ENCODE measurements at places on chromosomes 1 and 21.

DNA sequence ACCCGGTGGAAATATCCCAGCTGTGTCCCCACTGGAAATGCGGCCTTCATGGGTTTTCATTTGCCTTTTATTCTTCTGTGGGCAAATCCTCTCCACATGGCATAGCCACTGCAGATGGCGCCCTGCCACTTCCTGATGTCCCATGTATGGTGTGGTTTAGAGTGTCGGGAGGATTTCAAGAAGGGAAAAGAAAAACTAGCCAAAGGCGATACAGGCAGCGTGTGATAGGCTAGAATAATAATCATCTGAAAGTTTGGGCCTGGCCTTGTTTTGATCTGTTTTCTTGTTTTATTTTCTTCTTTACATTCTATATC is 123.6 kb downstream of the PEX14 start:
- DNase-seq: no peak

DNA sequence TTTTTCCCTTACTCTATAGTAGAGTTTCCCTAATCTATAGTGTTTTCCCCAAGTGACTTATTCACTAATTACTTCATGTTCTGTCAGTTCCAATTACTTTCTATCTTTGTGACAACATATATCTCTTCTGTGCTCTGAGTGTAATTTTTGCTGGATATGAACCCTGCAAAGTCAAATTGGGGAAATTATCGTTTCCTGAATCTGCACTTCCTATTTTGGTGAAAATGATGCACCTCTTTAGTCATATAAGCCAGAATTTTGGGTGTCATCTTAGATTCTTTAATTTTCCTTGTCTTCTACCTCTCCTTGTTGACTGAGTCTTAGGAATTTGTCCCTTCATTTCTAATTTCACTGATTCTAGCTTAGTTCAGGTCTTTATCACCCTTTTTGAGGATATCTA is 33.4 kb upstream of the PRKACB start:
- DNase-seq: no peak

- DNase-seq: no peak
Measured at GRCh38 chr1:94925561-94926125, 1.3 kb downstream of the CNN3 start.

DNA sequence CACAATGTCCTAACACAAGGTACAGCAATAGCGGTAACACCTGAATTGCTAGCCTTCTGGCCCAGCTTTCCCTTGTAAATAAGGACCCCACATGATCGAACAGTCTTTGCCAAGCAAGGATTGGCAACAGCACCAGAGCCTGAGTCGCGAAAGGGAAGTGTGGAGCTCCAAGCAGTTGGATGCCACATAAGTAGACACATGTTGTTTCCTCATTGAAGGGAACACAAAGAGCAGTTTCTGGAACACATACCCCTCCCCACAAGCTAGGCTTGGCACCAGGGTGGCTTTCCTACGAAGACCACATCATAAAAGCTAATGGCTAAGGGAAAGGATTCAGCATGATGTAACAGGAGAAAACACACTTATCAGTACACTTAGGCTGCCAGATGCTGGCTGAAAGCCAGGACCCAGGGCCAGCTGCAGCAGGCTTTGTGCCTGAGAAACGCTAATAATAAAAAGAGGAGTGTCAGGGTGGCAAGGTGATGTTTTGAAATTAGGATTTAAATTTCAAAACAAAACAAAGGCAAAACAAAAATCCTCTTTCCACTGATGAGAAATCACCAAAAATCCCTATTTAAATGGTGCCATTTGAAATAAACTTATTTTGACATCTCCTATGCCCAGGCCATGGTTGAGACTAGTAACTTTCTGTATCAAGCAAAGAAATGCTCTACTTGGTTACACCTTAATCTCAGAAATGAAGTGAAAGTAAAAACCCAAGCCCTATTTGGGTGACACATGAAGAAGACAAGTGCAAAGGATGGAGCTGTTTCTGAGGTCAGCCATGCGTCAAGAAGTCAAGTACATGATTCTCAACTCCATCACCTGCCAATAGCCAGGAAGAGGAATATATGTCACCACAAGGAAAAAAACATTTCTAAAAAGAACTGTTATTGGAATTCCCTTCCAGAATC is 11.9 kb upstream of the CPLANE2 start:
- no peak for DNase-seq

DNA sequence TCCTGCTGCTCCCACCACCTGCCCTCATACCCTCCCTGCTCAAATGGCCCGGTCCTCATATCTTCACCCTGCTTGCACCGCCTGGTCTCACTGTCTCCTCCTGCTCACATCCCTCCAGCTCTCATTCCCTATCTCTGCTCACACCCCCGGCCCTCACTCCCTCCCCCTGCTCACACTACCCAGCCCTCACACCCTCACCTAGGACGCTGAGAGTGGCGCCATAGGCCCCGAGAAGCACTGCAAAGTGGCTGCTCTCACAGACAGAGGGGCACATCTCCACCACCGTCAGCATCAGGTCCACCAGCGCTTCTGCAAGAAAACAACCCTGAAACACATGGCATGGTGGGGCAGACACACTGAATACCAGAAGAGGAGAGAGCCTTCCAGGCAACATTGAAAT is 38.6 kb downstream of the MRAP start:
- DNase-seq: no peak

DNA sequence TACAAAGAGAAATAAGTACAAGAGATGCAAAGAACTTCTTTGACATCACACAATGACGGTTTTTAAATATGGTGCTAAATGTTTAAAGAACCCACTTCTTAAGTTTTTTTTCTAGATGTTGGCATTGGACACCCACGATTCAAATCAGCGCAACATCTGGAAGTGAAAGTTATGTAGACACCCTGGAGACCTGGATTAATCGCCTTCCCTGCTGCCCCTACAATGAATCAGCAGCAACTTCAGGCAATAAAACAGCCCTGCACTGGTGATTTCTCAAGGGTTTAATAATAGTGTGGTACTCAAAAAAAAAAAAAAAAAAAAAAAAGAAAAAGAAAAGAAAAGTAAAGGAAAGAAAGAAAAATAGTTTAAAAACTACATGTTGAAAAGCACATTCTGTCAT is 248.3 kb downstream of the NUF2 start:
- no peak for DNase-seq
